ENCODE measurements at places on chromosomes 2 and 18.

DNA sequence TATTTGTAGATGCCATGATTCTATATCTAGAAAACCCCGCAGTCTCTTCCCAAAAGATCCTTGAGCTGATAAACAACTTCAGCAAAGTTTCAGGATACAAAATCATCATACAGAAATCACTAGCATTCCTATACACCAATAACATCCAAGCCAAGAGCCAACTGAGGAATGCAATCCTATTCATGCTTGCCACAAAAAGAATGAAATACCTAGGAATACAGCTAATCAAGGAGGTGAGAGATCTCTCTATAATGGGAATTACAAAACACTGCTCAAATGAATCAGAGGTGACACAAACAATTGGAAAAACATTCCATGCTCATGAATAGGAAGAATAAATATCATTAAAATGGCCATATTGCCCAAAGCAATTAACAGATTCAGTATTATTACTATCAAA, 551.4 kb upstream of the SLC39A10 start:
- DNase-seq: no peak

GRCh38 chr2:111662039-111662770, 221.8 kb downstream of the ANAPC1 start:
- DNase-seq: no peak

DNA sequence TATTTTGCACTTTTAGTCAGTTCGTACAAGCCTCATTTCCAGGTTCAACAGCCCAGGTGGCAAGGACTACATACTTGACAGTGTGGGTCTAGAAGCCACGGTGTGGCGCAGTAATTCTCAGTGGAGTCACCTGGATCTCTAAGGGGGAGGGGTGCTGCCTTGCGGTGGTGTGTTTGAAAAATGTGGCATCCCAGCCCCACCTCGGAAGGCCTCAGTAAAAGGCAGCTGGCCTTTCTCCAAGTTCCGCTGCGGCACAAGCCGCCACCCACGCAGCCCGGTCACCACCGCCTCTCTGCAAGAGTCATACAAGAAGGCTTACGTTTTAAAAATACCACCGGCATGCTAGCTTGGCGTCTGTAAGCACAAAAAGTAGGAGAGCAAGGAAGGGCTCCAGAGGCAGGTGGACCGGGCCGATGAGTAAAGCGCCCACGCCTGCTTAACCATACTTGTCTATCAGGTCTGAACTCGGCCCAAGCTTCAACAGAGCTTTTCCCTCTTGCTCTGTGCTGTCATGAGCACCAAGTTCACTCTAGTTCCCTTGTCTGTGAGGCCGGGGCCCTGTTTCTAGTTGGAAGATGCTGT, 49.5 kb downstream of the SPRED2 start:
- peak; percentile 65 for DNase-seq

DNA sequence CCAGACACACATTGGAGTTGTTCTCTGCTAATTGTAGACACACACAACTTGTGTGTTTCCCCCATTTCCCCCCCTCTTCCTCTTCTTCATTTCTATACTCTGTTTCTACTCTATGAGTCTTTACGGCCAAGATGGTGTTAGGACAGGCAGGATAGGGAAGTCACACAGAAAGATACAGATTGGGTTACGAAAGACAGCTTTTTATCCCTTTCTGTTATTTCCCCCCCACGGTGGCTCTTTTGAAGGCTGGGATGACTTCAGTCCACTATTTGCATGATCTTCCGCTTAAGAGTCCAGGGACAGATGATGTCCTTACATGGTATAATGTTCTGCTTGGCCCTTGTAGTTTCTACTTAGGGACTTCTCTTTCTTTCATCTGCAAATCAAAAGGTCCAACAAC, 1.6 kb upstream of the EMILIN2 start:
- DNase-seq: peak; percentile 17

- no peak for DNase-seq
Observed at GRCh38 chr2:204892506-204893255, 347.4 kb downstream of the PARD3B start.

DNA sequence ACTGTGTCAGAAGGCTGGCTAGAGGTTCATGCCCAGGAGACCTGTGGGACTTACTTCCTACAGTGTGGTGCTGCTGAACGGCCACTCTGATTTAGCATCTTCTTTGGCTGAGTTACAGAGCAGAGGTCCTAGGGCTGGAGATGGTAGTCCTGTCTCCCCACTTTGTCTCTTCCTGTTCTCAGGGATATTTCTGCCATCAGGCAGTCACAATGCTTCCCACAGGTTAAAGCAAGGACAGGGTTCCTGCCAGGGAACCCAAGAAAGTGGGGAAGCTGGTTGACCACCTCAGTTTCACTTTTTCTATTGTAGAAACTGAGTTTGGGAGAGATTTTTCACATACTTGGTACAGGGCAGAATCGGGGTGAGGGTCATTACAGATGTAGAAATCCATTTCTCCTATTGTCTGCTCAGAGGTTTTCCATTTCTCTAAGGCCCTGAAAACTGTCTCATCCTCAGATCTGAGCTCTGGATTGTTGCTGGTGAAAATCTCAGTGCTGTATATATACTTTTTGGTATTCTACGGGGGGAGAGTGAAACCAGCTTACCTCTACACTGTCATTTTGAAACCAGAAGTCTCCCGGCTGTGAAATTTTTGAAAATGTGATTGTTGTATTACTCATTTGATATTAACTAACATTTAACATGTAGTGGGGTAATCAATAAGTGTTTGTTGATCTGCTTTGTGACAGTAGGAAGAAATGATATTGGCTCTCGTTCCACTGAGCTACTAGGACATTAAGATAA, 37.0 kb upstream of the MEP1B start:
- DNase-seq: no peak

- DNase-seq: no peak
Observed at GRCh38 chr2:209505410-209505809, 81.6 kb downstream of the MAP2 start.

DNA sequence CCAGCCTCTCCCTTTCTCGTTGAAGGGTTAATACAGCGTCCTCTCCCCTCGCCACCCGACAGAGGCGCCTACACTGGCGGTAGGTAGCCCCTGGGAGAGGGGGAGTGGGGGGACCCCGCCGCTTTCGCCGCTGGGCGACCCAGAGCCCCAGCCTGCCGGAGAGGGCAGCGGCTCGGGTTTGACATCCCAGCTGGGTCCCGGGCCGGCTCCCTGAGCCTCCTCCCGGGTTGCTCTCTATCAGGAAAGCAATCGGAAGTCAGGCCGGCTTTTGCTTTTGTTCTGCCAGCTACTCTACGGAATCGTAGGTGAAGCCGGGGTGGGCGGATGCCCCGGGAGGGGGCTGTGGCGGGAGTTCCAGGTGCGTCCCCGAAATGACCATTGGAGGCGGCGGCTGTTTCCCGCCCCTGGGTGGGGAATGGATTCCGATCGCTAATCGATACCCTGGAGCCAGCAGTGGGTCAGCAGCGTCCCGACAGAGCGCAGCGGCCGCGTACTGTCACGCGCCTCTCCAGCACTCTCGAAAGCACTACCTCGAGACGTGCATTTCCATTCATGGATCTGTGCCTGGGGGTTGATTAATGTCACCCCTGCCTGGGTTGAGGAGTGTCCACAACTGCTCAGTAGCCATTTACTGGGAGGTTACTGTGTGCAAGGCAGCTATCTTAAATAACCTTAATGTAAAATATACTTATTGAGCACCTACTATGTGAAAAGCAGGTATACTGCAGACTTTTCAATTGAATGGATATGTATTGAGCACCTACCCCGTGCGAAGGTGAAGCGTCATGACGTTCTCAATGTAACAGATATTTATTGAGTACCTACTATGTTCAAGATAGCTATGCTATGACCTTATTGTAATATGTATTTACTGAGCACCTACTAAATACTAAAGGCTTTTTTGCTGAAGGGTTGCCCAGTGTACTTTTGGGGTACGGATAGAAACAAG, 1.1 kb downstream of the MAPK4 start:
- no peak for DNase-seq

- no peak for DNase-seq
Observed at GRCh38 chr2:7539760-7540159, 622.5 kb downstream of the RNF144A start.

GRCh38 chr2:241815477-241816430, 6.8 kb downstream of the NEU4 start:
- DNase-seq: peak; percentile 9

GRCh38 chr2:217231724-217232123, 371.9 kb upstream of the TNP1 start:
- no peak for DNase-seq

DNA sequence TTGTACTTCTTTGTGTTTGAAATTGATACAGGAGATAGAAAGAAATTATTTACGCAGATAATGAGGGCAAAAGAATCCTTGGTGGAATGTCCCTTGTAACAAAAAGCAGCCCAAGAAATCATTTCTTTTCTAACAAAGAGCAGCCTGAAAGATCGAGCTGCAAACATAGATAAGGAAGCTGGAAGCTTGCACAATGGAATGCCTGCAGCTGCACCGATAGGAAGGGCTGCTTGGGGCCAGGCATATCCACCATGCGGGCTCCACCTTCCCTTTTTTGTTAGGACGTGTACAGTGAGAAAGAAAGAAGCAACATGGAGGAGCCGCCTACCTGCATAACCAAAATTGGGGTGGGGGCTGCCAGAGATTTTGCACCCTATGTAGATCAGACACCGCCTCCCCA, 568.7 kb downstream of the METTL4 start:
- DNase-seq: no peak

DNA sequence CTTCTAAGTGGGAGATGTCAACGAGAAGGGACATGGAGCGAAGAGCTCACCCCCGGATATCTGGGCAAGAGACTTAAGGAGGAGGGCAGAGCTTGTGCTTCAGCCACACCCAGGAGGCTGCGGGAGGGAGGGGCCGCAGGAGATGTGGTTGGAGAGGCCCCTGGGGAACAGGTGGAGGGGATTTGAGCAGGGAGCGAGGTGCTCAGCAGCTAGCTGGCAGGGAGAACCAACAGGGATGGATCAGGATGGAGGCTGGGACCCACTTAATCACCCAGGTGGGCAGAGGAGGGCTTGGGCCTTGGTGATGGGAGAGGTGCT, 78.3 kb downstream of the MBP start:
- DNase-seq: no peak

DNA sequence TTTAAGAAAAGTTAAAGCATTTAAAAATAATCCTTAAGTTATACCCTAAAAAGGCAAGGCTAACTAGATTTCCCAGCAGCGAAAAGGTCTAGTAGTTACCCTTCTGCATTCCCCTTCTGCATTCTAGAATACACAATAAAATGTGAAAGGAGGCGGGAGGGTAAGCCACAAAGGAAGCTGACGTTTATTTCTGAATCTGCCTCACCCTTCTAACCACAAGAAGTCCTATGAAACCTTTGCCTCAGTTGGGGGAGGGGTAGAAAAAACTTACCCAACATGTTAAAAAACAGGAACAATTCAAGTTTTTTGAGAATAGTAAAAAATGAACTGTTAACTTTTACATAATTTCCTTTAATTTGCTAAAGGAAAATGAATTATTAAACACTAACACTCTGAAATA, 11.3 kb downstream of the STK17B start:
- DNase-seq: peak; percentile 62

GRCh38 chr18:59834267-59834666, 65.5 kb upstream of the PMAIP1 start:
- DNase-seq: no peak

- DNase-seq: no peak
Observed at GRCh38 chr18:25454270-25454659, 102.3 kb upstream of the ZNF521 start.

- DNase-seq: no peak
Observed at GRCh38 chr2:127254386-127254981, 34.4 kb upstream of the CYP27C1 start.

- no peak for DNase-seq
Observed at GRCh38 chr18:41828137-41828536, 126.9 kb upstream of the PIK3C3 start.

DNA sequence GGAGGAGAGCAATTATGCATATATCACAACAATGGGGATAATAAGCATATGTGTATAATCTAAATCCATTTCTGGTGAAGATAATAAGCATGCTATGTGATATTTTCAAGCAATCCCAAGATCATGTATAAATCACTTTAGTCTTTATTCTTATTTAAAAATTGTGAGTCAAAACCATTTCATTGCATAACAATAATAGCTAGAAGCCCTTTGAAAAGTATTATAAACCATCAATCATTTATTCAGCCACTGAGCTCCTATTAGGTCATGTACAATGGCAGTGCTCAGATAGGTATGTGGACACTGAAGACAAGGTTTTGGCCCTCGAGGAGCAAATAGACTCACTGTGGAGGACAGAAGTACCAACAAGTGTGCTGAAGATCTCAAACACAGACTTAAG, 113.1 kb downstream of the CDCA7 start:
- no peak for DNase-seq

- DNase-seq: no peak
Observed at GRCh38 chr2:148971547-148971946, 67.0 kb upstream of the LYPD6B start.

- no peak for DNase-seq
Observed at GRCh38 chr2:200860092-200860795, 4.2 kb downstream of the CLK1 start.

DNA sequence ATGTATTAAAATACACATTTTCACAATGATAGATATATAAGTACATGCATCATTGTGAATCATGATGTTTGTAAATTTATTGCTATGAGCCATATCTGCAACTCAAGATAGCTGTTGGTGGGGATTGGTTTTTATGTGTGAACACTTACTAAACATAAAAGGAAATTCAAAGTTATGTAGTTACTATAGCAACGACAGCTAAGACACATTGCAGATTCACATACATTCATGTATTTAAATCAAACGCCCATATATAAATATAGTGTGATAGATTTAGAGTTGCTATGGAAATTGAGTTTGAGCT, 65.6 kb downstream of the MAPRE2 start:
- DNase-seq: no peak

GRCh38 chr2:167187049-167187727, 298.9 kb downstream of the XIRP2 start:
- DNase-seq: no peak

GRCh38 chr2:75560768-75561565, at the start of gene EVA1A:
EVA1A (minus strand) TSS chr2:75560939; CDS start chr2:75518140, 42,799 bp downstream.
- DNase-seq: no peak

DNA sequence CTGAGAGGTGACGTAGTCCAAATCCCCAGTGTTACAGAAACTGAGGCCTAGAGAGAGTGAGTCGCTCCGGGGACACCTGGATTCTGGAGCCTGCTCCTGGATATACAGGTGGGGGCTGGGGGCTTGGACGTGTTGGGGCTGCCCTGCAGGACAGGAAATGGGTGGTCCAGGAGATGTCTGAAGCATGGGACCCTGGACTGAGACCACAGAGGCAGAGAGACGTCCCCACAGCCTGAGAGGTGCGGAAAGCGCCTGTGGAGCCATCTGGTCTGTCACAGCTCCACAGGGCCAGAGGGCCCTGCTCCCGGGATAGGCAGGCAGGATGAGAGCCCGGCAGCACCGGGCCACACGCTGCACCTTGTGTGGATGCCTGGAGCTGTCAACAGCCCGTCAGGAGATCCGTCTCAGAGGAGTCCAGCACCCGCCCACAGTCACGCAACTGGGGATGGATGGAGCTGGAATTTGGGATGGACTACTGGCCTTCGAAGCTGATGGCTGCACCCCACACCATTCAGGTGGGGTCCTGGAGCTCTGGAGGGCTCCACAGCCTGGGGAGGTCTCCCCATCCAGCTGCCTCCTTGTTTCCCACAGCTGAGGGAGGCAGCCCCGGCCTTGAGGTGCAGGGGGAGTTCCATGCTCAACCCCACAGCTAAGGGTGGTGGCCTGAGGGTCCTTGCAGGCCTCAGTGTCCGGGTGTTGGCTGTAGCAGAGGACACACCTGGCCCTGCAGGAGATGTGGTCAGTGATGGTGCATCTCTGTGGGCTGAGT, 303.0 kb downstream of the NDUFA10 start:
- no peak for DNase-seq

GRCh38 chr18:25736516-25736915, 353.9 kb downstream of the SS18 start:
- DNase-seq: no peak

GRCh38 chr2:96633641-96634040, 4.5 kb downstream of the KANSL3 start:
- DNase-seq: no peak
